Smooth muscle cell of the brain vasculature (primary cell): ENCODE measurements at places on chromosomes 5 and 9.

DNA sequence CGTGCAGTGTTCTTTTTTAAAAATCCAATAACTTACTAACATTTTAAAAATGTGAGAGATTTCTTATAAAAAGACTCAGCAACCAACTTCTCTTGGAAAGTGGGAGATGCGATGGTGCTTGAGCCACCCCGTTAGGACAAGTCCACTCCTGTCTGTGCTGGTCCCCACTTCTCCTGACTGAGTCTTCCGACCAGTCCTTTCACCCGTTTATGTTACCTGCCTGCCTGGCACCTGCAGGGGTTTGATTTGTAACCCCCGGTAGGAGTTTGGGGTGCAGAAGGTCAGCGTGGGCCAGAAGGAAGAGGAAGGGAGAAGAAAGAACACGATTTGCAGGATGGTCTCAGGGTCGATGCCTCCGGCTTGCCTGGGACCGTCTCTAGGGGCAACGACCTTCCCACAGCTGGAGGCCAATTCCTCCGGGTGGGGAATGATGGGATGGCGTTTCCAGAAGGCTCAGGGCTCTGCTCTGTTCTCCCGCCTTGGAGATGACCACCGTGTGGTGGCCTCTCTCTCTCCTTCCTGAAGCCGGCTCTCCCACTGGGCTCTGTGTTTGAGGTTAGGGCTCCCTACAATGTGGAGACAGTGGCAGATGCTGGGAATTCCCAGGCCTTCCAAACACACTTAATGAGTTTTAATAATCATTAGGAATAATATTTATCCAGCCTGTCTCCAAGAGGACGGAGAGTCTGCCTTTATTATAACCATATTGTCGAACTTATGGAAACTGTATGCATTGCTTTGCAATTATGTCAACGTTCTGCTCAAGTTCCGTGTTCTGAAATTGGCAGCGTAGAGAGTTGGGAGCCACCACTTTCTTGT is 14.8 kb downstream of the COL27A1 start:
- peak; percentile 73 for DNase-seq

DNA sequence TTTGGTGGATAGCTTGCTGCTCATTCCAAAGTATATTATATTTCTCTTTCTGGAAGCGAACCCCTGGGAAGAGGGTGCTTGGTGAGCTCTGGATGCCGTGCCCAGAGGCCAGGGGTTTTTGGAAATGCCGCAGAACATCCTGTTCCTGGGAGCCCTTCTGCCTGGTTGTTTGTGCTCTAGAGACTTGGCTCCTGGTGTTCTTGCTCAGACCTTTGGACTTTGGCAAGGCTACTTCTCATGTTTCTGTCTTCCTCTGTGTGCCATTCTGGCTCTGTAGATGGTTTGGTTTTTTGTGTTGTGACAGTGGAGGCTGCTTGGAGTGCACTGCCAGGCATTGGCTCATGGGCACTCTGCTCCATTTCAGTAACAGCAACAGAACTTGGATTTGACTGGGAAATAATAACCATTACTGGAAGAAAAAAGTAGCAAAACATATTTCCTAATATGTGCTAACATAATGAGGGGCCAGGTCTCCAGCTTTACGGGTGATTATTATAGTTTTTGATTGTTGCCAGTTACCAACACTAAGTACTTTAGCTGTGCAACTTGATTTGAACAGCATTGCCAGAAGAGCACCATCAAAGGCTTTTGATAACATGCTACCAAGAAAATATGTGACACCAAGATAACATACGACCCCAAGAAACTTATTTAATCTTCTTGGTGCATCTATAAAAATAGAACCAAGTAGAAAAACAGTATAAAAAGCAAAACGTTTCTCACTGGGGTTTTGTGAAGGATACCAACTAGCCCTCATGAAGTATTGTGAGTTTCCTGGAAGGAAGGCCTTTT is 94.2 kb downstream of the PCSK1 start:
- no peak for DNase-seq

DNA sequence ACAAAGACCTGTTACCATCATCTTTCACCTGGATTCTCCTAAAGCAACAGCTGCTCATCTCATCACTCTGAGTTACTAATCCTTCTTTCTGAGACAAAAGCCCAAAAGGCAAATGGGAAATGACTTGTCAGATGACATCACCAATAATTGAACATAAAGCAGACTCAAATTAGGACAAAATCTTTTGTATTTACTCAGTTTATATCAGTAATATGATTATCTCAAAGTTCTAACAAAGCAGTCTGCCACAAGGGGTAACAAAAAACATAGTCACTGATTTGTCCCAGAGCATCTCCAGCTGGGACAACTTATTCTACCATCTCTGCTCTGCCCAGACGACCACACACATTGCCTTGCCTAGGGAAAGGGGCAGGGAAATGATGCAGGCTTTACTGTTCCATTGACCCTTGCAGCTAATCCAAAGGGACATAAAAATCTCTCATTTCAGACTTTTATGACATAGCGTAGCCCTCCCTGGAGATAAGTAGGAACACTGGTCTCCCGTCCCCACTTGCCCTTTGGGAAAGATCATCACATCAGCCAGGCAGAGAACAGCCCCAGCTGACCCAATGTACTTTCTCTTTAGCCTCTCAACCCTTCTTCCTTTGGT is 249.5 kb upstream of the PTGER4 start:
- DNase-seq = no peak

- no peak for DNase-seq
Measured at GRCh38 chr9:134852906-134853654, 27.5 kb upstream of the FCN2 start.

- DNase-seq = no peak
Measured at GRCh38 chr9:109941771-109942170, 161.8 kb downstream of the PALM2AKAP2 start.

DNA sequence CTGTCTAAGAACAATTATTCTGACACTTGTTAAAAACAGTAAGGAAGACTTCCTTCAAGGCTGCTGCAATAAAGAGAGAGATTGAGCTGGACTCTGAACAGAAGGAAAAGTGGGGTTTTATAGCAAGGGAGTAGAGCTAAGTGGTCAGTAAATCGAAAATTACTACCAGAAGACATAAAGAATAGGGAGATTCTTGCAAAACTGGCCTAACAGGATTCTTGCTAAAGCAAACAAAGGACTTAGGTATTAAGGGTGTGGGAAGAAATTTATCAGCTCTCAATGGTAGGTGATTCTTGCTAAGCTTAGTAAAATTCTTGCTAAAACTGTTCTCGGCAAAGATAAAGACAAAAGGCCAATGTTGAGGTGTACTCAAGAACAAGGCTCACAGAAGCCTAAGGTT is 300.5 kb downstream of the SLCO4C1 start:
- no peak for DNase-seq

GRCh38 chr9:109574061-109574882 is 76.2 kb upstream of the PTPN3 start:
- peak; percentile 44 for DNase-seq

- no peak for DNase-seq
Measured at GRCh38 chr9:110933350-110934001, 104.8 kb downstream of the LPAR1 start.

GRCh38 chr5:64285188-64286130 is 119.8 kb downstream of the RNF180 start:
- DNase-seq = no peak

GRCh38 chr9:86321373-86321772 is 32.8 kb downstream of the TUT7 start:
- no peak for DNase-seq

- no peak for DNase-seq
Measured at GRCh38 chr5:145859453-145859852, 13.4 kb downstream of the GRXCR2 start.

GRCh38 chr9:108056084-108056804 is 566.7 kb upstream of the KLF4 start:
- DNase-seq = no peak
